ENCODE measurements at places on chromosomes 3 and 15. TPM values are rescaled to one million over a fixed set of nuclear protein-coding genes. Genes with fewer than 3 reads are reported as not detected.
A peak's percentile ranks its signal among the peaks of the same experiment; 100 is the strongest.

DNA sequence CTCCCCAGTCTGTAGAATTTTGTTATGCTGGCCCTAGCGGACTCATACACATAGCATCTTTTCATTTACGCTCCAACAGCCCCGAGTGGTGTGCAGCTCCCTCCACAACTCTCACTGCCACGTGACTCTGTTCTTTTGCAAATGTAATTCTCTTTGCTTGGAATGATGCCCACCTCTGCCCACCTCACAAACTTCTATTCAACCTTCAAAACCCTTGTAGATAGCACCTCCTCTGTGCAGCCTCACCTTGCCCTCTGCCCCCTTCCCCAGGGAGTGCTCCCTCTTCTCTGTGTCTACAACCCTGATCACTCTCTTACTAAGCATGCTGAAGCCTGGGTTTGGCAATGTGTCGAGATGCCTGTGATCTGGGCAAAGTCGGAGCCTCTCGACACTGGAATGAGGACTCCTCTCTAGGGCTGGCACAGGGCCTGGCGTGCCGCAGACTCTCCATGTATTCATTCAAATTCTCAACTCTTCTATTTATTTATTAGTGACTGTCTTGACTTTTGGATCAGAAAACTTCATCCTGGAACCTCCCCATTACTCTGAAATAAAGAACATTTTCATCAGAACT lies 73.5 kb downstream of the MGLL start:
- H3K4me3 ChIP-seq: no peak overlapping the region
- DNase-seq: no peak
- peaks cover 37% of the 10 kb centered on the region for H3K4me1 ChIP-seq

- no peak overlapping the region for H3K27ac ChIP-seq
- no peaks in the 10 kb centered on the region for H3K27me3 ChIP-seq
- H3K4me1 ChIP-seq: peaks cover 2% of the 10 kb centered on the region
Observed at GRCh38 chr3:38039899-38040261, 872 bp downstream of the DLEC1 start.

- H3K36me3 ChIP-seq: no peaks in the 10 kb centered on the region
- H3K27me3 ChIP-seq: peaks cover 3% of the 10 kb centered on the region
- H3K27ac ChIP-seq: no peak overlapping the region
Observed at GRCh38 chr3:10453431-10454163, 51.8 kb downstream of the ATP2B2 start.

DNA sequence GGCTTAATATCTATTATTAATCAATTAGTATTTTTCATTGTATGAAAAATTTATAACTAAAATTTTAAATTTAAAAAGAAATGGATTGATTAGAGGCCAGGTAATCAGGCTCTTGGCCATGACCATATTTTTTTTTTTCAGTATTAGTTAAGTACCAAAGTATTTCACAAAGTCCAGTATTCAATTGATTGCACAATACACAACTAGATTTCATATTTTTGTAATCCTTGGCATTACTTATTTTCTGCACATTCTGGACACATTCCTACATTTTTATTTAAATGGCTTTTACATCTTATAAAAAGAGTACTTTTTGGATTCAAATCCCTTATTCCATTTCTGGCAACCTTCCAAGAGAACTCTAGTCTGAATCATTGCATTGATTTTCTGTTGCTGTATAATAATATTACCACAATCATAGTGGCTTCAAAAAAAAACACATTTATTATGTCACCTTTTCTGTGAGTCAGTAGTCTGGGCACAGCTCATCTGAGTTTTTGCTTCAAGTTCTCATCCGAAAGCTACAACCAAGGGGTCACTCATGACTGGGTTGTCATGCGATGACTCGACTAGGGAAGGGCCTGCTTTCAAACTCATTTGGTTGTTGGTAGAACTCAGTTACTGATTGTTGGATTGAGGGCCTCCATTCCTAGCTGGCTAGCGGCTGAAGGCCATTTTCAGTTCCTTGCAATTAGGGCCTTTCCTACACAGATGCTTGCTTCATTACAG lies 90.7 kb downstream of the CNTN6 start:
- H3K36me3 ChIP-seq: no peaks in the 10 kb centered on the region
- no peak for DNase-seq
- H3K27me3 ChIP-seq: no peaks in the 10 kb centered on the region
- H3K4me3 ChIP-seq: no peak overlapping the region

DNA sequence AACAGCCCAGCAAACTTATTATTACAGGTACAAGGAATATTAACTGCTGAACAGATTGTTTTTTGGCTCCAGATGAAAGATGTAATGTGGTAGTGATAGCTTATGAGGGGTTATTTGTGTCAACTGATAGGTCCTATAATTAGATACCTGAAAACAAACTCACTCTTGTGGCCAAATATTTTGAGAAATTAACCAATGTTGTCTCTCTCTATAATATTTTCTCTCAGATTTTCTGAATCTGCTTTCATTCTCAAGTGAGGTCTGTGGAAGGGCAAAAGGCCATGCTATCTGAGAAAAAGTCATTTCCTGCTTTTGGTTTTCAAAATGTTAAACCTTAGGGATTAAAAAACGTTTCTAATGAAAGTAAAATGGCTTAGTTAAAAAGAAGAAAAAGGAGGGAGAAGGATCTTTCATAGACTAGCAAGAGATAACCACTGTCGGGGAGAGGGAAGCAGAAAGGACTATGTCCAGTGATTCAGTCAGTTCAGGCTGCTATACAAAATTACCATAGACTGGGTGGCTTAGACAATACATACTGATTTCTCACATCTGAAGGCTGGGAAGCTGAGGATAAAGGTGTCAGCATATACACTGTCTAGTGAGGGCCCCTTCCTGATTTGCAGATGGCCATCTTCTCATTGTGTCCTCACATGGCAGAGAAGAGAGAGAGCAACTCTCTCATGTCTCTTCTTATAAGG lies 277.5 kb upstream of the P2RY1 start:
- peaks cover 45% of the 10 kb centered on the region for H3K4me1 ChIP-seq
- no peaks in the 10 kb centered on the region for H3K27me3 ChIP-seq
- DNase-seq: no peak
- no peak overlapping the region for H3K4me3 ChIP-seq
- H3K36me3 ChIP-seq: no peaks in the 10 kb centered on the region

DNA sequence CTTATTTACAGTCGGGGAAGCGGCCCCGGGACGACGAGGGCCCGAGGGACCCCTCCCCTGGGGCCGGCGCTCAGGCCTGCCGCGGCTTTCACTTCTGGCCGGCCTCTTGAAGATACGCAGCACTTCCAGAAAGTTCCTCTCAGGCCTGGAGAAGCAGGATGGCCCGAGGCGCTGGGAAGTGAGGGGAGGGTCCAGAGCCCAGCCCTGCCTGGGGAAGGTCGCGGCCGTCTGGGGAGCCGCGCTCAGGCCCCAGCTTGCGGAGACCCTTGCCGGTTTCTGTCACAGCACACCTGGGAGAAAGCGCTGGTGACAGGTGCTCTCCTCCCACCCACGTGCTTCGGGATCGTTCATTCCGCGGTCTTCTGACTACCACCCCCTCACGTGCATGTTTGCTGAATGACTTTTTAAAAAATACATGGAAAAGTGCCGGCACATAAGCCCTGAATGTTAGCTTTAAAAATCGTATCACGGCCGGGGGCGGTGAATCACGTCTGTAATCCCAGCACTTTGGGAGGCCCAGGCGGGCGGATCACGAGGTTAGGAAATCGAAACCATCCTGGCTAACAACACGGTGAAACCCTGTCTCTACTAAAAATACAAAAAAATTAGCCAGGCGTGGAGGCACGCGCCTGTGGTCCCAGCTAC lies 727 bp upstream of the TM2D3 start:
- peaks cover 6% of the 10 kb centered on the region for H3K36me3 ChIP-seq
- peak overlapping the region; percentile 88 for H3K4me3 ChIP-seq
- H3K27ac ChIP-seq: peak overlapping the region; percentile 91
- DNase-seq: no peak
- H3K27me3 ChIP-seq: no peaks in the 10 kb centered on the region

- H3K4me1 ChIP-seq: no peaks in the 10 kb centered on the region
- no peak overlapping the region for H3K27ac ChIP-seq
- no peak overlapping the region for H3K4me3 ChIP-seq
- DNase-seq: no peak
- H3K36me3 ChIP-seq: no peaks in the 10 kb centered on the region
Observed at GRCh38 chr3:106862067-106862466, 515.2 kb upstream of the CCDC54 start.

DNA sequence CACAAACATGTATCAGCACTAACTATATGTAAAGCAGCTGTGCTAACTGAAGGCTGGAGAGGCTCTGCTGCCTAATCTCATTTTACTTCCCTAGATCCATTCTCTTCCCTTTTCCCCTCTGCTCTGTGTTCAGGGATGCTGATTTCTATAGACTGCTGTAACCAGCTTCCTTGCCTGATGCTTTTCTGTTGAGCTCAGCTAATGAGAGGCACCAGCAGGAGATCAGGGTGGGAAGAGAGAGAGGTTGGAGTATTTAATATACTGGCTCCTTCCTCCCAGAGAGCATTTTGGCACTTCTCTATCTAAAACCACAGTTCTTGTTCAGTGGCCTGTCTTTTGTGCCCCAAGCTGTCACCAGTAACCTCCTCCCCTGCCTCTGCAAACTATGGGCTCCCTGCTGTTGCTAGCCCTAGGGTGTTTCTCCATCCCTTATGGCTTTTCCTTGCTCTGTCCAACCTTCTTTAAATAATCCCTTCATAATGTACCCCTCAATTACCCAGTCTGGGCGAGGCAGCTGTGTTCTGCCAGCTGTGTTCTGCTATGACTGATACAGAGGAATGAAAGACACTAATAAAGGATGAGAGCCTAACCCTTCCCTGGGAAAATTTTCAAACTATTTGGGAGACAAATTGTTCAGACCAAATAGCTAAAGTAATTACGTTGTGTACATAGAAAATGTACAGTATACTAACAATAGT lies 69.5 kb downstream of the CADPS start:
- no peaks in the 10 kb centered on the region for H3K36me3 ChIP-seq
- no peaks in the 10 kb centered on the region for H3K4me1 ChIP-seq
- no peak overlapping the region for H3K4me3 ChIP-seq
- no peak overlapping the region for H3K27ac ChIP-seq
- no peaks in the 10 kb centered on the region for H3K27me3 ChIP-seq

- H3K27me3 ChIP-seq: no peaks in the 10 kb centered on the region
- H3K4me1 ChIP-seq: peaks cover 16% of the 10 kb centered on the region
- no peak overlapping the region for H3K4me3 ChIP-seq
- DNase-seq: no peak
- H3K36me3 ChIP-seq: no peaks in the 10 kb centered on the region
Observed at GRCh38 chr3:51692980-51693395, 13.9 kb upstream of the GRM2 start.

GRCh38 chr15:64163659-64164362 lies 989 bp upstream of the PPIB start:
- DNase-seq: no peak
- no peaks in the 10 kb centered on the region for H3K27me3 ChIP-seq
- H3K27ac ChIP-seq: peak overlapping the region; percentile 91
- H3K4me3 ChIP-seq: peak overlapping the region; percentile 78
- peaks cover 31% of the 10 kb centered on the region for H3K36me3 ChIP-seq

C3orf22 gene
- total RNA-seq: not detected

TRIM42 gene
- total RNA-seq: not detected

ZKSCAN7 gene
- 3.7 TPM for total RNA-seq

ADAMTS9 gene
- total RNA-seq: 61.6 TPM

FSIP1 gene
- 0.28 TPM for total RNA-seq
